ENCODE measurements at places on chromosomes 2 and 18.

- DNase-seq: no peak
Measured at GRCh38 chr2:138767101-138767500, 13.1 kb downstream of the NXPH2 start.

DNA sequence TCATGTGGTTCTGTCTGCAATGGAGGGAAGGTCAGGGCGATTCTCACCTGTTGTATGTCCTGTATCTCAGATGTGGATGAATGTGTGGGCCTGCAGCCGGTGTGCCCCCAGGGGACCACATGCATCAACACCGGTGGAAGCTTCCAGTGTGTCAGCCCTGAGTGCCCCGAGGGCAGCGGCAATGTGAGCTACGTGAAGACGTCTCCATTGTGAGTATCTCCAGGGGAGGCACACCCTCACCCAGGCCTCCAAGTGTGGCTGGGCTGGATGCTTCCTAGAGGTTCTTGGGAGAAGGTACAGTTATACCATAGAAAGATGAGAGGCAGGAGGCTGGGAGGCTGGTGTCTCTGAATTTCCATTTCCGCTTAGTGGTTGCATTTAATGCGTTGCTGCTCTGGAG is 46.9 kb downstream of the FBLN7 start:
- DNase-seq: no peak

- DNase-seq: no peak
Measured at GRCh38 chr2:115369400-115369799, 927.0 kb downstream of the DPP10 start.

DNA sequence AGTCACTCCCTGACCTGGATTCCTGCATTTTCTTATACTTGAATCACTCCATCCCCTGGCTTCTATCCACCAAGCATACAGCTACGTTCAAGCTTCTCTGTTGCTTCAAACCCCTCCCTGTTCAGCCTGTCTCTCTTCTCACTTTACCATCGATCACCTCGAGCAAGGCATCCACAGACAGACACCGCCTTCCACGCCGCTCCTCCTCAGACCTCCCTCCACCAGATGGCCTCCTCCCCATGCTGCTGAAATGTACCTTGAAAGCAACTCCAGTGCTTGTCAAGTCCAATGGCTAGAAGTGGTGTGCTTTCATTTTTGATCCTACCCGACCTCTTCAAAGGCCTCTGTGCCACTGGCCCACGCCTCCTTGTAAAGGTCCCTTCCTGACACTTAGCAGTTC is 131.3 kb upstream of the ACAA2 start:
- no peak for DNase-seq

GRCh38 chr2:241877989-241878970 is 8.8 kb downstream of the RTP5 start:
- DNase-seq: peak; percentile 73

DNA sequence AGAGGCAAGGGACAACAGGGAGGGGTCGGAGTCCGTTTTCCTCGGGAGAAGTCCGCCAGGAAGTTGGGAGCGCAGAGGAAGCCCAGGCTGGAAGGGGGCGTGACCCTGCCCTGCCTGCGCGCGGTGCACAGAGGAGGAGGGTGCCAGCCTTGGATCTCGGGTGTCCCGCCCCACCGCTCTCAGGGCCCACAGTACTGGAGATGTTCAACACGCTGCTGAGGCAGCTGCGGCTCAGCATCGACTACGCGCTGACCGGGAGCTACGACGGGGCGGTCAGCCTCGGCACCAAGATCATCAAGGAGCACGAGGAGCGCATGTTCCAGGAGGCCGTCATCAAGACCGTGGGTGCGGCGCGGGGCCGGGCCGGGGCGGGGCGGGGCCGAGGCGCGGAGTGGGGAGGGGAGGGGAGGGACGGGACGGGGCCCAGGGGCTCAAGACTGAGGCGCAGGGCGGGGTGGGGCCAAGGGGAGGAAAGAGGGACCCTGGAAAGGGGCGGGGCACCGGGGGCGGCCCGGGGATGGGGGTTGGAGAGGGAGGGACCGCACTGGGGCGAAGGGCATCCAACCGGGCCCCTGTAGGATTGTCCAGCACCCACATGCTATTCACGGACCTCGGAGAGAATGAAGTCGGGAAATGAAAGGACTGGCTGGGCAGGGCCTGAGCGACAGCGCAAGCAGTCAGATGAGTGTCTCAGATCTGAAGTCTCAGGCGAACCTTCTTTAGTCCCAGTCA is 36.6 kb downstream of the POMC start:
- DNase-seq: no peak

GRCh38 chr2:216683846-216684245 is 11.5 kb downstream of the IGFBP5 start:
- no peak for DNase-seq

GRCh38 chr2:229768235-229768634 is 53.9 kb upstream of the DNER start:
- DNase-seq: no peak

GRCh38 chr2:65877331-65878010 is 445.1 kb upstream of the SPRED2 start:
- no peak for DNase-seq

GRCh38 chr2:58289029-58289428 is 47.9 kb upstream of the FANCL start:
- no peak for DNase-seq

GRCh38 chr2:202069170-202070067 is 3.6 kb upstream of the KIAA2012 start:
- no peak for DNase-seq

GRCh38 chr2:149330127-149331022 is at the start of gene LYPD6:
TSS of gene LYPD6 (plus strand) at chr2:149330587. CDS start at chr2:149437709, 107,122 bp downstream.
- DNase-seq: no peak

- DNase-seq: peak; percentile 16
Measured at GRCh38 chr2:229852565-229852964, 69.2 kb downstream of the TRIP12 start.

DNA sequence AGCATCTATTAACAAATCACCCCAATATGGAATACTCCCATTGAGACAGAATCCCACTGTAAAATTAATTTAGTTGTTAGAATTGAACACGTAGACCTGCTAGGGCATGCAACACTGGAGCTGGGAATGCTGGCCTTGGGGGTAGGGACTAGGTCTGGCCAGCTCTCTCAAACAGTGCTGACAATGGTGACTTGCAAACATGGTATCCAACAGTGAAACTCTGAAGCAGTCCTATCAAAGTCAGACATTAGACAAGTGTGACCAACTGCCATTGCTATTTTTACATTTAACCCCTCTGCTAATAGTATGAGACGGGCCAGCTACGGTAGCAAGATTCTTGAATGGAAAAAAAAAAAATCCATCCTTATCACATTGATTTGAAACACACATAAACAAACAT is 7.2 kb downstream of the E2F6 start:
- DNase-seq: no peak

GRCh38 chr2:74935975-74936391 is 22.5 kb upstream of the POLE4 start:
- DNase-seq: no peak

GRCh38 chr2:224309176-224309575 is 92.7 kb downstream of the FAM124B start:
- no peak for DNase-seq

- no peak for DNase-seq
Measured at GRCh38 chr18:58776084-58776483, 88.6 kb upstream of the ZNF532 start.

- DNase-seq: no peak
Measured at GRCh38 chr2:182952741-182953450, 85.4 kb downstream of the NCKAP1 start.

DNA sequence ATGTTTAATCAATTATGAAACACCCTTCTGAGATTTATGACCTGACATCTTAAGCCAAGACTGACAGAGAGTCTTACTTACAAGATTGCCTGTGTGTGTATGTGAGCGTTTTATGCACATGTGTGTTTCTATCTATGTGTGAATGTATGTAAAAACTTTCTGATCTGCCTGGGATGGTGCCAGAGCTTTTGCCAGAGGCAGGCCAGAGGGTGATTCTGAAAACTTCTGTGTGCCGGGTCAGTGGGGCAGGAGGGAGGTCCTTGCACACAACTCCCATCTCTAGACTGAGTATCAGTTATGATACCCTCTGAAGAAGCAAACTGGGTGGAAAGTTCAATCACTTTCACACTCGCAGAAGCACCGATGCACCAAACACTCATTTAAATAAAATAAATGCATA is 335.0 kb upstream of the NT5C1B start:
- no peak for DNase-seq

GRCh38 chr18:58481321-58482180 is 147.3 kb downstream of the ALPK2 start:
- no peak for DNase-seq

DNA sequence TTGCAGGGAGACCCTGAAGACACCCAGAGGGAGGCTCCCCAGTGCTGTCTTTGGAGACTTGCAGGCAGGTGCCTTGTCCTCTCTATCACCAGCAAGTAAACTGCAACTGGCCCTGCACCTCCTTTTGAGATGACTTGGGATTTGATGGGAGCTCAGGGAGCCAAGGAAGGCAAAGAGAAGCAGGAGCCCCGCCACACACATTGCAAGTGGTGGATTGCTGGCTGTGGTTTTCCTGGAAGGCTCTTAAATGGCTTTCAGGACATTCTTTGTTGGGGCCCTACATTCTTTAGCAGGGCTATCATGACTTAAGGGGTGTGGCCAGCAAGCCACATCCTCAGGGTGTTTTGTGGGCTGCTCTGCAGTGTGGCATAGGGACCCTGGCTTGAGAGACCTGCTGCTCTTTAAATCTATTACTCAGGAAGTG is 39.9 kb upstream of the CDC42EP3 start:
- no peak for DNase-seq

DNA sequence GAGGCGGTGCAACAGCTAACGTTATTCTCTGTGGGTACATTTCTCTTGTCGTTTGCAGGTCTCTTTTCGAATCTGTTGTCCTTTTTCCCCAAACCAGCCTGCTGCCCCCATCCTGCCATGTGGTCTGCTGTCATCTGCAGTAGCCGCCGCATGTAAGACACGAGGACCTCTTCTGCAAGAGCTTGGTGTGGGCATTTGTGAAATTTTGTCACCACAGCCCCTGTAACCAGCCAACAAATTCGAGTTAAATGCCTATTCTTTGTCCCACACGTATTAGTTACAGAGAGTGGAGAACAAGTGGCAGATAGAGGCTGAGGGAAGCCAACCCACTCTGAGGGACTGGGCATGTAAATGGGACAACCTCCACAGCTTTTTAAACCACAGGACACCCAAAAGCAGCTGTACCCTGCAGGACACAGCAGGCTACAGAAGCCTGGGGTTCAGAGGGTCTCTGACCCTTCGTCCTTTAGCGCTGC is 35.0 kb downstream of the ITGA6 start:
- no peak for DNase-seq

- DNase-seq: no peak
Measured at GRCh38 chr2:98299211-98299905, 46.9 kb upstream of the CNGA3 start.

DNA sequence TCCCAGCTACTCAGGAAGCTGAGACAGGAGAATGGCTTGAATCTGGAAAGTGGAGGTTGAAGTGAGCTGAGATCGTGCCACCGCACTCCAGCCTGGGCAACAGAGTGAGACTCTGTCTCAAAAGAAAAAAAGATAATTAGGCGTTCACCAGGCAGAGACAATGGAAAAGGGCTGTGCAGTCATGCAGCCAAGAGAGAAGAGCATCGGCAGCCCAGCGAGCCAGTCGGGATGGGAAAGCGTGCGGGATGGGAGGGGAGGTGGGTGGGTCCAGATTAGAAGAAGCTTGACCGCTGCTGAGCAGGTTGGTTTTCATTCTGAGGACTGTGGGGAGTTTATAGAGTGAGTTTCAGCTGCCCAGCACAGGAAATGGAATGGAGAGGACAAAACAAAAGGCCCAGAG is 15.0 kb upstream of the CYS1 start:
- DNase-seq: no peak

- DNase-seq: no peak
Measured at GRCh38 chr18:59172664-59173249, 33.1 kb downstream of the SEC11C start.

DNA sequence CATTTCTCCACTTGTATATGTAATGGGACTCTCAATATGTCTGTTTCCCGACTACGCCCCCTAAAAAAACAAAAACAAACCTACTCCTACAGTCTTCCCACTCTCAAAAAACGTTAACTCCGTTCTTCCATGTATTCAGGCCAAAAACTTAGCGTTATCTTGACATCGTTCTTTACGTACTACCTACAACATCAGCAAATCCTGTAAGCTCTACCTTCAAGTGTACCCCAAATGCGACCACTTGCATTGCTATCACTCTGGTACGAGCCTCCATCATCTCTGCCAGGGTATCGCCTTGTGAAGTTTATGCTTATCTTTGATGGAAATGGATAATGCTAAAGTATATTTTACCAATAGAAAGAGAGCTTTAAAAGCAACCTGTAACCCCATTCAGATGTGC is 479 bp downstream of the GPATCH11 start:
- DNase-seq: no peak

DNA sequence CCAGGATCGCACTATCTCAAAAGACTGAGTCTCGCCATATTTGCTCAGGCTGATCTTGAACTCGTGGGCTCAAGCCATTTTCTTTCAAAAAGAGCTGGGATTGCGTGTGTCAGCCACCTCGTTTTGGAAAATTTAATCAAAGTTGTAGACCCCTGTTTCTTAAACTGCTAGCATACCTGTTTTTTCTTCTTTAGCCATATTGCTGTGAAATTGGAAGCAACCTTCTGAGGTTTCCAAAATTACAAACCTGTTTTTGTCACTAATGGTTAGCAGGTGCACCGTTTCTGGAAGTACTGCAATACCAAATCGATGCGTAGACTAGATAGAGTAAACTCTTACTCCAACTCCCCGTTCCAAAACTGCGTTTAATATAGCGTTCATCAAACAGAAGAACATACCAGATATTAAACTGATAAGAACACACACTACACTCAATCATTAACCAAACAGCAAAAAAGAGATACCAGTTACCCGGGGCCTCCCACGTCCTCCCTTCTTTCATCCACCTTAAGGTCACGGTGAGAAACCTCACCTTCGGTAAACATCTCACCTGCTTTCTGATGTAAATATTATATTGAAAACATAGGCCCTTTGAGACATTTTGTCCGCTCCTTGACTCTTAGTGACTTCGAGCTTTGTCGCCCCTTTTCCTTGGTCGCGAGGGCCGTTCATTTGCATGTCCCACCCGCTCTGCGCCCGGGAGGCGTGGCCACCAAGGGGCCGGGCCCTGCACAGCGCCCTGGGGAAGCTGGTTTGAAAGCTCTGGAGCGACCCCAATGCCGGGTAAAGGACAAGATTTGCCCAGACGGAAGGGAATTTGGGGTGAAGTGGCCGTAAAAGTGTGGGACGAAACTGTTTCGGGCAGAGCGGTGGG is at the start of gene RNU2-63P:
RNU2-63P (minus strand) TSS at position 462 of the 874 bp plus-strand sequence.
- peak; percentile 68 for DNase-seq

DNA sequence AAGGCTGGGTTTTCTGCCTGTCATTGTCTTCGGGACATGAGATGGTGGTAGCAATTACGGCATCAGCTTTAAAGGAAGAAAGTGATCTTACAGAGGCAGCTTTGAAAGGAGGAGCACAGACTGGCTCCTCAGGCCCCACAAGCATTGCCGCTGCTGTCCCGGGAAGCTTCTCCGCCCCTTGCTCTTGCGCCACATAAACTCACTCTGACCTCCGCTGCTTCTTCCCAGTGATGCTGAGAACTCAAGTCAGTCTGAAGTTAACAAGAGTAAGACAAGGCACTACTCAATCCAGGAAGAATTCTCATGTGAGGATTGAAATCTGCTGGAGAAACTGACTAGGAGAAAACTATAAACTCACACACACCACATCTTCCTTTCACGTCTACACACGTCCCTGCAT is 112.4 kb upstream of the RIOK3 start:
- no peak for DNase-seq
